NCI-H2029 treated with DMSO at 0.1 percent for 48 hours (cell line): ENCODE measurements at places on chromosomes 5 and 9.

DNA sequence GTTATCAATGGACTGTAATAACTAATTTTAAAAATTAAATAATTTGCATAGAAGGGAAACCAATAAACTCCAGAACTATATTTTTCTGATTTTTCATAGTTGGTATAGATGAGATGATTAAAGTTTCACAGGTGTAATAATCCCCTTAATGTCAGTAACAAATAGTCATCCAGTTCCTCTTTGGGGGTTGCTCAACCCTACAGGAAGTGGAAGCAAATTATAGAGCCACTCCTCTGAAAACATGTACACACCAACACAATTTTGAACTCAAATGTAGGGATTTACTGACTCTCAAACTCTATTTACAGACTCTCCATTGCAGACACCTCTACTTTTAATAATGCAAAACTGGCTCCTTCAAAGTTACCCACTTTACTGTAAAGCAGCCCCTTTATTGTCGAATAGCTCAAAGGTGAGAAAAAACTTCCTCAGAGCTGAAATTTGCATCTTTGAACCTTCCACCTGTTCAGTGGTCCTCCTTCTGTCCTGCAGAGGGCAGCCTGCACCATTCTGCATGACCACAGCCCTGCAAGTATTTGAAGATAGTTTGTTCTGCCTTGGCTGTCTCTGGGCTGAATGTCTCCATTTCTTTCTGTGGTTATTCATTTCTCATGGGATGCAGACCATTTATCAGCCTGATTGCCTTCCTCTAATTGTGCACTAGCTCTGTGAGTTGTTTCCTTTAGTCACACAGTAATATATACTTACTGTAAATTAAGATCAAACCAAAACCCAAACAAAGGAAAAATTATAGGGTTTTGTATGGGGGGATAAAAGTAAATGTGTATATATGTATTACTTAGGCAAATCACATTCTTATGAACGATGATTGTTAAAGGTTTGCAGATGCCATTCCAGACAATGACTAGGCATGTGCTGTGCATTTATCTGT, 383.2 kb upstream of the SGCD start:
- DNase-seq = peak; percentile 8

GRCh38 chr9:92275541-92275940, 18.0 kb downstream of the IARS1 start:
- no peak for DNase-seq

GRCh38 chr9:134693011-134693410, 51.4 kb downstream of the COL5A1 start:
- no peak for DNase-seq

DNA sequence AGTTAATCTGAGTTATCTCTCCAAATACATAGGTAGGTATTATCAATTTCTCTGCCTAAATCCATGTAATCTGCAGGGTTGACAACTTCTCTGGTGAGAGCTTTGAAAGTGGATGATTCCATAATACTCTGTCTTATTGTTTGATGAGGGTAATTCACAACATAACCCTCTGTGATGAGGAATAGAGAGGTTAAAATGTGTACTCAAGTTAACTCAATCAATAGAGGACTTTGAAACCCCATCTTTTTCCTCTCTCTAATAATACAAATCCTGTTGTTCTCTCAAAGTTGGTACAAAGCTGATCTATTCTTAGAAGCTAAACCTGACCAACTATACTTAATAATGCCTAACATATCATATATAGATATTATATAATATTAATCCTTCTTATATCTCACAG, 100.1 kb downstream of the PLPPR1 start:
- DNase-seq = no peak

- DNase-seq = no peak
Observed at GRCh38 chr5:124587280-124587679, 159.2 kb downstream of the ZNF608 start.

DNA sequence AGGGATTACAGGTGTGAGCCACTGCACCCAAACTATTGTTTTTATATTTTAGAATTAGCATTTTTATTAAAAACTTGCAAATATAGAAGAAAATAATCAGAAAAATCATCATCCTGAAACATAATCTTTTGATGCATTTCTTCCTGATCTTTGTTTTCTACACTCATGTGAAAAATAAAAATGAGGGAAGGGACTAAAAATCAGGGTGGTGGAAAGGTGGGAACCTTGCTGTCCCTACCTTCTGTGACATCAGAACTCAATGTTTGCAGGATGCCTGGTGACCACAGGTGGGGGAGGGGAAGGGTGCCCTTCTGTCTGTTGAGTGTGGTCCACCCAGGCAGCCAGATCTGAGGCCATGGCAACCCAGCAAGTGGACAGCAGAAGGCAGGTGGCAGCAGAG, at the start of gene SMIM23:
Gene SMIM23 (plus strand): TSS at position 301 of the 400 bp plus-strand sequence. CDS start 55 bp downstream, at position 356.
- DNase-seq = no peak

- DNase-seq = no peak
Observed at GRCh38 chr5:77328930-77329647, 118.6 kb downstream of the PDE8B start.

DNA sequence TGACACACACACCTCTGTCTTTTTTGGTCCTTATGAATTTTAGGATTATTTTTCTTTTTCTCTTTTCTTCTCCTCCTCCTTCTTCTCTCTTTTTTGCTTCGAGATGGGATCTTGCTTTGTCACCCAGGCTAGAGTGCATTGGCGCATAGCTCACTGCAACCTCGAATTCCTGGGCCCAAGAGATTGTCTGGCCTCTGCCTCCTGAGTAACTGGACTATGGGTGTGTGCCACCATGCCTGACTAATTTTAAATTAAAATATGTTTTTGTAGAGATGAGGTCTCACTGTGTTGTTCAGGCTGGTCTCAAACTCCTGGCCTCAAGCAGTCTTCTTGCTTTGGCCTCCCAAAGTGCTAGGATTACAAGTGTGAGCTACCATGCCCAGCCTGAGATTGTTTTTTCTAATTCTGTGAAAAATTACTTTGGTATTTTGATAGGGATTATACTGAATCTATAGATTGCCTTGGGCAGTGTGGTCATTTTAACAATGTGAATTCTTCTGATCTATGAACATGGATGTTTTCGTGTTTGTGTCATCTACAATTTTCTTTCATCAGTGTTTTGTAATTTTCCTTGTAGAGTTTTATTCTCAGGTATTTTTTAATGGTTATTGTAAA, 7.7 kb downstream of the AHRR start:
- no peak for DNase-seq

DNA sequence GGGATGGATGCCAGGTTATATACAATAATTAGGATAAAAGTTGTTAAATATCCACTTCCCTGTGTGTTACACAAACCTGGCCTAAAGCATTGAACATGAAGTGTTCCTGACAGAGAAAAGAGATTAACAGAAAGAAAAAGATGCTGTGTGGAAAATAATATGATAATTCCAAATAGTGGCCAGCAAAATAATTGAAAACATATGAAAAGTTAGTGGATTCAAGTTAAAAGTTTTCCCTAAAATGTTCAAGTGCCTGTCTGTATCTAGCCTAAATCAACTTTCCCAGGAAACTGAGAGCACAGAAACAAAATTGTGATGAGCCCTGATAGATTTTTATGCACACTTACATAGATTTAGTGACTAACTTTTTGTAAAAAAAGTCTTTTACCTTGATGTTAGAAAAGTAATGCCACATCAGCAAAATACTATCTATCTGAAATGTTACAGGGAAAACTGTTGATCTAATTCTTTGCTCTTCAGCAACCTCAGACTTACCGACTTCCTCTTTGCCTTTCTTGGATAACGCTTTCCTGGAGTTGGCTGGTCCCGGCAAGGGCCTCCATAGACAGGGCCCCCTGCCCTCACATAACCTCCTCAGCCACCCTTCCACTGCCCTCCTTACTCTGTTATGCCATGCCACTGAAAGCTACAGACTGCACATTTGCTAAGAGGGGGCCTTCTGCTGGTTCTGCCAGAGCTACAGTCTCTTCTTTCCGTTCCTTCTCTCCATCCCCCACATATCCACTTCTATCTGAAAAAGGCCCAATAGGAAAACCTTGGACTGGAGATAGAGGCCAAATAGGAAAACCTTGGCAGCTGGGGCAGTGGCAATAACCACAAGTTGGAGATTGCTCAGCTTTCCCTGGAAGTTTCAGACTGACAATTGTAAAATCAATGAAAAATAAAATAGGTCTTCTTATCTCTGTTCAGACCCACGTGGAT, 44.4 kb downstream of the ZNF474 start:
- no peak for DNase-seq

DNA sequence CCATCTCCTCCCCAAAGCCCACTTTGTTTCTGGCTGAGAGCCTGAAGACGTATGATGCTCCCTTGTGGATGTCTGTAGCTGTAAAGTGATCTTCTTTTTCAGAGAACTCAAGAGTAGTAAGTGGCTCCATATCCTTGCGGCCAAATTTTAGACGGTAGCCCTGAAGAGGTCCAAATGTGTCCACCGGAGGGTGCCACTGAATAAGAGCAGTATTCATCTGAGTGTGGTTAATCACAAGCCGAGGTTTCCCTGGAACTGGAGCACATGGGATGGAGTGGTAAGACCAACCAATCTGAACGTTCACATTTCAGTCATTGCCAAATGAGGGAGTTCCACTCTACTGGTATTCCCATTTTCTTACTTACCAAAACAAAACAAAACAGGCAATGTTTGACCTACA, 686.5 kb upstream of the DMAC1 start:
- no peak for DNase-seq

DNA sequence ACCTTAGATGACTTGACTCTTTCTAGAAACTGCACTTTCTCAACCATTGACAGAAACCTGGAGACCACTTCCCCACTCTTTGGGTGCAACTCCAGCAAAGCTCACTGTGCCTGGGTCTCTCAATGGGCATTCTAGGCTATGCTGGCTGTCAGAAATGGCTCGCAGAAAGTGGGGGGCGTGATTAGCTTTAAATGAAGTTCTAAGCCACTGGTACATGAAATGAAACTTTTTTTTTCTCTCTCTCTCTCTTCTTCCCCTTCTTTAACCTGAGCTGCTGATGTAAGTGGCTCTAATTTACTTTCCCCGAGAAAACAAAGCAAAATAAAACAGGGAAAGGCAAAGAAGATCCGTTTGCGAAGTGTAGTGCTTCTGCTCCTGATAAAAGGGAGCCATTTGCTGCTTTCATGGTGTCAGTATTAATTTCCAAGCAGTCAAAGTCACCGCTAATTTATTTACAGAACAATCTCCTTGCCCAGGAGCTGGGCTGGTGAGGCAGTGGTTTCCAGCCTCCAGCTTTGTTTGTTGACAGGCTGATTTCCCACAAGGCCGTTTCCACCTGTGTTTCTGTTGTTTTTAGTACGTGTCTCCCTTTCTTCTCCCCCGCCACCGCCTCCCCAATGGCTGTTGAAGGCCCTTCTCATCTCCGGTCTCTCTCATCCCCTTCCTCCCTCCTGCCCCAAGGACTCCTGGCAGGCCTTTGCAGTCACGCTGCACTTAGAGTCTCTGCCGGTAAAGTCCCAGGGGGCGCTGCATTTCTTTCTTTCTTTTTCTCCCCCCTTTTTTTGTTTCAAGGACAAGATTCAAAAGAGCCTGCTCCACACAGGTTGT, 422.9 kb downstream of the EBF1 start:
- DNase-seq = no peak

- no peak for DNase-seq
Observed at GRCh38 chr5:1322036-1322900, 22.6 kb downstream of the CLPTM1L start.

DNA sequence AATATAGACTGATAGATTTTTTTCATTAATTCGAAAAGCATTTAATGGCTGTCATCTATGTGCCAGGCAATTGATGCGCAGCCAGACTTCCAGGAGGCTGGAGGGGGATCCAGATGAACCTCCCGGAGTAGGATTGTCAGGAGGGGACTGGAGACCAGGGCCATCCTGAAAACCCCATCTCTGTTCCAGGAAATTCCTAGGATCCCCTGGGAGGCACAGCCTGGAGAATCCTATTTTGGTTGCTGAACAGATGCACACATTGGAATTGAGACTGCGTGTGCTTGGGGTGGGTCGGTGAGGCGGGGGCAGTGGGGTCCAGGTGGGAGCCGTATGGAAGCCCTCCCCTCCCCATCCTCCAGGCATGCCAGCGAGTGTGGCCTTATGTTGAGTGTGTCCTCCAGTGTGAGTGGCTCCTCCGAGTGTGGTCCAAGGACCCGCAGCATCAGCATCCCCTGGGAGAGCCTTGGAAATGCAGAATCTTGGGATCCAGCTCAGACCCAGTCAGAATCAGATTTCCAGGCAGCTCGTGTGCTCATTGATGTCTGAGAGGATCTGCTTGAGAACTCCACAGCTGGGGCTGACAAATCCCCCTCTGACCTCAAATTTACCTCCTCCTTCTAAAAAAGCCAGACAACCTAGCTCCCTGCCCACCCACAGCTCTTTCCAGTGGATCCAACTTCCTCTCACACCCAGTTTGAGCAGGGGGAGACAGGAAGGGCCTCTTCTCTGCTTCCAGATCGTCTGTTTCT, 38.7 kb downstream of the ROPN1L start:
- DNase-seq = no peak

DNA sequence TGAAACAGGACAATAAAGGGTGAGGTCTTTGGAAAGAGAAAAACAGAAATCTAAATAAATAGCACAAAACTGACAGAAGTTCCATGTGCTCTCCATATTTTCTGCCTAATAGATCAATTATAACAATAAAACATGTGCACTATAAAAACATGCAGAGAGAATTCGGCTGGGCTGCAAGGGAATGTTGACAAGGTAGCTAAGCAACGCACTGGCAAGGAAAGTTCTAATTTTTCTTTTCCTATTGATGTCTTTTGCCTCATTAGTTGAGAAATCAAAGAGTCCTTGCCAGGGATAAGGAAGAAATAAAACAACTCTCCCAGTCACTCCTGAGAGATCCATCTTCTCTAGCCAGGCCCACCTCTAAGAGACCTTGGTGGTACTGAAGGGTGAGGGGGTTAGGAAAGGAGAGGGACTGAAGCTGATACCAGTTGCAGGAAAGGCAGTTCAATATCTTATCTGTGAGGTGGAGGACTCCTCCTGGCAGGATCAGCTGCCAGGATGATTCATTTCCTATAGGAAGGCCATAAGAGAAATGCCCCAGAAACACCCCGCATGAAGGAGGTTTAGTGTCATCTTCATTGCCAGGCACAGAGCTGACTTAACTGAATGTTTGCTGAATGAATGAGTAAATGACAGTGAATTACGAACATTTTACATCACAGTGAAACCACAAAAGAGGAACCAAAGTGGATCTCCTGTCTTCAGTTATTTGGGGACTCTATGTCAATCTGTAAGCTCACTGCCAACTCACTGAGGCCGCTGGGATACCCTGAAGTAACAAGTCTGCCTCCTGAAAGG, 63.7 kb upstream of the IFNK start:
- no peak for DNase-seq

DNA sequence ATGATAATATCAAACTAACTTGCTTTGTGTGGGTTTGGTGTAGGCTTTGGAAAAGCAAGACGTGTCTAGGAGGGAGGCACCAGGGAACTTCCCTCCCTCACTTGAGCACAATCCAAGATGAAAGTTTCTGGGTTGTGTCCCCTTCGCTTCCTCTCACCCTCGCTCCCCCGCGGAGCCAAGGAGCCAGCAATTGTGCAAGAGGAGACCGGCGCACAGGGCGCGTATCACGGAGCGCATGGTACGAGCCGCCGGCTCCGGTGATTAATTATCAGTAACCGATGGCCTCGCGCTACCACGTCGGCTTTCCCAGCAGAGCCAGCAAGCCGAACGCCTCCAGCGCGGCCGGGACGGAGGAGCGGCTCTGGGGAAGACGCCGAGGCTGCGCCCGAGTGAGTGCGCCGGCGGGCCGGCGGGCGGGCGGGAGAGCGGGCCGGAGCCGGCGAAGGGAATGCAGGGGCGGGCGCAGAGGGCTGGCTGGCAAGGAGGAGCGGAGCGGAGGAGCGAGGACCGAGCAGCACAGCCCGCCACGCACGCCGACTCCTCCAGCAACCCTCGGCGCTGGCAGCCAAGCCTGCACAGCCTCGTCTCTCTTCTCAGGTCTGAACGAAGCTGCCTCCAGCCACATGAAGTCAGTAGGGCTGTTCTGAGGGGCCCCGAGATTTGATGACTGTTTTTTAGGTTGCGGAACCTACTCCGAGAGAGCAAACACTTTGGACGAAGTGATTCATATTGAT, 143.6 kb downstream of the BNC2 start:
- no peak for DNase-seq
